ENCODE measurements at places on chromosomes 1 and 21.

DNA sequence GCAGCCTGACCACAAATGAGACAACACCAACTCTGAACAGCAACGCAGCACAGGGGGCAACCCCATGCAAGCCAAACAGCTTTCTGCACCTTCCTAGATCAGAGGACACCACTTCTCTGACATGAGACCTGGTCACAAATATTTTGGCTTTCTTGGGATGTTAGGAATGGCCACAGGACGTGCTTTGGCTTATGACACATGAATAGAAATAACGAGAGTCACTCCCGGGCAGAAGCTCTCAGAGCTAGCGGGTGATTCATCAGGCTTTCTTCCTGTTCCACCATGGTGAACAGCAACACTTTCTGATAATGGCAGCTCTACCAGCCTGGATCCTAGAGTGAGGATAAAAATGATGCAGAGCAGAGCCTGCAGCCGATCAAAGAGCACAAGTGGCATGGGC, 39.4 kb downstream of the PAFAH2 start:
- DNase-seq, result no peak

- no peak for DNase-seq
These were observed 1141.6 kb upstream of the ADGRL2 start for GRCh38 chr1:80659161-80659560.

DNA sequence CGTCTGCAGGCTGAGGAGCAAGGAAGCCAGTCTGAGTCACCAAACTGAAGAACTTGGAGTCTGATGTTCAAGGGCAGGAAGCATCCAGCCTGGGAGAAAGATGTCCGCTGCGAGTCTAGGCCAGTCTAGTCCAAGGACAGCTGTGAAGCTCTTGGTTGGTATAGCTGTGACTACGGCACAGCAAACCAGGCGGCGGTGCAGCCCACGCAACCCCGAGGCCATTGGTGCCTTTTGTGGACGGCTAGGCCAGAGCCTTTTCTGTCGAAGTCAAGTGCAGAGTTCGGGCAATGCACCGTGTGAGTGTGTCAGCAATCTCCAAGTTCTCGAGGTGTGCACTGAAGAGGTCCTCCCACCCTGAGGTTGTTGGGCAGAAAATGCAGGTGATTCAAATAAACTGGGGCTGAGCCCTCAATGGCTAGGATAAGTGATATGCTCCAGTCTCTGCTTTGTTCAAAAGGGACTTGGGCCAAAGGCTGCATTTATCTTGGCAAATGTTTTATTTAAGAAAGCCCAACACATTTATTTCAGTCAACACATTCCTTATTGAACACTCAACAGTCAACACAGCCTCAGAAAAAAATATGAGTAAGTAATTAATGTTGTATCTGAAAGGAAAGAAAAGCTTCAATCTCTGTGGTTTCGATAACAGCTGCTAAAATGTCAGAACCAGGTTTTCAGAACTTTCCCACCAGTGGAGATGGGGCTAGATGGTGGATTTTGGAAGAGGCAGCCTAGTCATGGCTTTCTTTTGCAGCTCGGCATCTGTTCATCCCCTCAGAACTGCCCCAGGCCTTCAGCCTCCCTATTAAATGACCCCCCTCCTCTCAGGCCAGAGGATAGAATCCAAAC, 78.1 kb upstream of the COX20 start:
- DNase-seq, result no peak

- DNase-seq, result no peak
These were observed 345.3 kb upstream of the ADGRL2 start for GRCh38 chr1:81455481-81455880.

GRCh38 chr1:167369933-167370332, 148.4 kb downstream of the CD247 start:
- DNase-seq, result no peak

- no peak for DNase-seq
These were observed 43.5 kb downstream of the PRKAA2 start for GRCh38 chr1:56688522-56689026.

DNA sequence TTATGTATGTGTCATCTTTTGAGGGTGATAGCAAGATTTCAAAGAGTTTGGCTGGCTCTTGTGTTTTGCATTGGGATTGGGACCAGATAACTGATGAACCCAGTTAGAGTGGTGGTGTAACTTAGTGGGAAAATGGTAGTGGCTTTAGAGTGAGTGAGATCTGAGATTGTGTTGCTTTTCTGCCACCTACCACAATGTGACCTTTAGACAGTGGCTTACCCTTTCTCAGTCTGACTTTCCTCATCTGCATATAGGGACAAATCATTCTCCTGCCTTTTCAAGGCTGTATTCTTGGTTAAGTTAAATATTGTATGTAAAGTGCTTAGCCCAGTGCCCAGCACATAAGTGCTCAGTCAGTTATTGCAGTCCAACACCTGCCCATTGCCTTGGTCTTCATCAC, 31.3 kb downstream of the CENPF start:
- DNase-seq, result no peak

DNA sequence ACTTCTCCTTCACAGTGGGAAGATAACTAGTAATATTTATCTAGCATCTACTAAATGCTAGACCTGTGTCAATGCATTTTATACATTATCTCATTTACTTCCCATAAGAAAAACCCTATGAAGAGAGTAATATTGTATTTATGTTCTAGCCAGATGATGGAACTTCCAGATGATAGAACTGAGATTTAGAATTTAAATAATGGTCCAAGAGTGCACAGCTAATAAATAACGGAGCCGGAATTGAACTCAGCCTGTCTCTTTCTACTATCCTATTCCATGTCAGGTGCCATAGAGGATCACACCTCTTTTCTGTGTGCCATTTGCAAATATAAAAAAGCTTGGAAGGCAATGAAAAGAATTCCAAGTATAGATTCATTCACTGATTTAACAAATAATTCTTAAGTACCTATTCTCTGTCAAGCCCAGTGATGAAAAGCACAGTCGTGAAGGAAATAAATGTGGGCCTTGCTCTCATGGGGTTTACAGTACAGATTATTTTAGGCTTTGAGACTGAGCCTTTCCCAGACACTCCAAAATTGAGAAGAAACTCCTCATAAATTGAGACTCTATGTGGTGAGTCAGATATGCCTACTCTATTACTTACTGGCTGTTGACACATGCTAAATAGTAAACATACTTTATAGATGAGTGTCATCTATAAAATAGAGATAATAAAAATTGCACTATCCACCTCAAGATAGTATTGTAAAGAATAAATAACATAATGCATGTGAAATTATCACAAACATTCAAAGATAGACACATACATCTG, 378.0 kb upstream of the PRMT6 start:
- no peak for DNase-seq

DNA sequence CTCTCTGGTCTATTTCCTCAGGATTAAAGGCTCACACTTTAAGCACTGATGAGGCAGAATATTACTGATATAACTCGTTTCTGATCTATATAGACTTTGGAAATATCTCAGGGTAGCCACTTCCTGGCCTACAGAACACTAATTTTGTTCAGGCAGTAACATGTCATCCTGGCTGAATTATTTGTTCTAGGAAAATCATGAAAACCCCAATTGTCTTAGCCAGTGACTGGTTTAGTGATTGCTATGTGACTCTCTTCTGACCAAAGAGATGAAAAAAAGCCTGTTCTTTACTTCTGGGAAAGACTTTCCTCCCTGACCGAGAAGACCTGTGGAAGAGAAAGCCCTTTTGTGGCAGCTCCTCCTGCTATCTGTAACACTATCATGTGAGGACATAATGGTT, 453.7 kb downstream of the SETD4 start:
- DNase-seq, result no peak

GRCh38 chr1:55057270-55057955, 18.1 kb downstream of the PCSK9 start:
- DNase-seq, result no peak

GRCh38 chr1:57620605-57621004, 196.7 kb upstream of the DAB1 start:
- DNase-seq, result no peak

- DNase-seq, result no peak
These were observed 1.5 kb downstream of the GSTM2 start for GRCh38 chr1:109669246-109669948.

GRCh38 chr1:203045821-203046594, 19.7 kb downstream of the PPFIA4 start:
- DNase-seq, result no peak

GRCh38 chr1:179541774-179542173, 34.0 kb downstream of the NPHS2 start:
- no peak for DNase-seq

DNA sequence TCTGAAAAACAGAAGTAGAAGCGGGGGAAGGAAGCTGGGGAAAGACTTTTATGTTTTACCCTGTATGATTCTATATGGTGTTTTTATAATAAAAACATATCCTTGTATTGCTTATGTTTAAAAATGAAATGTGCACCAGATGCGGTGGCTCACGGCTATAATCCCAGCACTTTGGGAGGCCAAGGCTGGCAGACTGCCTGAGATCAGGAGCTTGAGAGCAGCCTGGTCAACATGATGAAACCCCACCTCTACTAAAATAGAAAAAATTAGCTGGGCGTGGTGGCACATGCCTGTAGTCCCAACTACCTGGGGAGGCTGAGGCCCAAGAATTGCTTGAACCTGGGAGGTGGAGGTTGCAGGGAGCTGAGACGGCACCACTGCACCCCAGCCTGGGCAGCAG, 155.4 kb downstream of the SMYD3 start:
- DNase-seq, result no peak

- DNase-seq, result no peak
These were observed 15.9 kb upstream of the LRRC8C start for GRCh38 chr1:89616844-89617627.

GRCh38 chr21:26842300-26842699, 2.9 kb downstream of the ADAMTS1 start:
- DNase-seq, result no peak

- no peak for DNase-seq
These were observed 189.4 kb downstream of the NCAM2 start for GRCh38 chr21:21187579-21187978.

GRCh38 chr1:116367256-116367945, 5.6 kb upstream of the ATP1A1 start:
- no peak for DNase-seq

DNA sequence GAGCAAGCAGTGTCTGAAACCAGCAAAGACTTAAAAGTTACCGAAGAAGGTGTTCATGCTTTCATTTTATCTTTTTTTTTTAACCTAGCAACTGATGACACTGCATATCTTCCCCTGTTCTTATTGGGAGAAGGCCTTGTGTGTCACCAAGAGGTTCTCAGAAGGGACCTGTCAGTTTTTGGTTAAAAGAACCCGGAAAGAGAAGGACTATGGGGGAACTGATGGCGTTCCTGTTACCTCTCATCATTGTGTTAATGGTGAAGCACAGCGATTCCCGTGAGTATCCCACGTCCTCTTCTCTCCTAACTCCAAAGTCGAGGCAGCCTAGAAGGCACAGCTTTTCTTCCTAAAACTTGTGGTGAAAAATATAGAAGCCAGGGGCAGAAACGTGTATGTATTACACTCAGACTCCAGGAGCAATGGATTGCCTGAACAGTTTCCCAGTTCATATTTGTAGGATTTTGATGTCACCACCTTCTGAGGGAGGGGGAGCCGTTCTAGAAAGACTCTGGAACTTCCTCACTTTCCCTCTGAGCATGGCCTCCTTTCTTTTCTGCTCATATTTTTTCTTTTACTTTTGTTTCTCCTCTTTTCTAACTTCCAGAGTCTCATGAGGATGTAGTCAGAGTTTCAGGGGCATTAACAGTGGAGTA, at the start of gene MR1:
MR1 (plus strand) TSS at position 185 of the 653 bp plus-strand sequence; CDS start at position 210, 25 bp downstream.
- peak; percentile 22 for DNase-seq

GRCh38 chr1:55547405-55547804, 332.2 kb upstream of the USP24 start:
- DNase-seq, result no peak

DNA sequence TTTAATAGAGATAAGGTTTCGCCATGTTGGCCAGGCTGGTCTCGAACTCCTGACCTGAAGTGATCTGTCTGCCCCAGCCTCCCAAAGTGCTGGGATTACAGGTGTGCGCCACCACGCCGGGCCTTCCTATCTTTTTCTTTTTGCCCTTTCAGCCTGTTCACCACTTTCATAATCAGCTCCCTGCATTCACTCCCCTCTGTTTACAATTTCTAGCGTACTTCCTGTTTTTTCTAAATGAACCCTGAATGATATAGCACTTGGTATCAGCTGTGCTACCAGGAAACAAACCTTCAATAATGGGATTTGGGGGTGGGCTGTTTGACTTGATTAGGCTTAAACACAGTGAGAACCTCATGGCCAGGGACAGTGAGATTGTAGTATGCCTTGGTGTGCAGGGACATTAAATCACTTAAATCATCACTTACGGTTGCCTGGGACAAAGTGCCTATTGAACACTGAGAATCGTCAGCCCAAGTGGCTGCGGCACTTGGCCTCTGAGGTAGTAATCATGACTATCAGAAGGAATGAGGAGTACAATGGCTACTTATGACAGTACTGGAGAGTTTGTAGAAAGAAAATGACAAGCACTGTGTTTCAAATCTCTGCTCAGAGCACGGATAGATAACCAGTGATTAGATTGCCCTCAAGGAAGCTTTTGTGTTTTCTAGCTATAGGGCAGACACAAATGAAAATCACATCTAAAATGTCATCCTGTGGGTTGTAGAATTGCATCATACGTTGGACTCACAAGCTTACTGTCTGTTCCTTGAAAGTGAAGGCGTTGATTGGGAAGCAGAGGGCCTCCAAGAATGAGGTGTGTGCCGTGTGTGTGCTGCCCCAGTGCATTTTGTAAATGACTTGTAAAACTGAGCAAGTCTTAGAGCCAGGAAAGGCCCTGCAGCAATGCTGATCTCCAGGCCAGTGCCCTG, 661.8 kb downstream of the MATN1 start:
- DNase-seq, result no peak

DNA sequence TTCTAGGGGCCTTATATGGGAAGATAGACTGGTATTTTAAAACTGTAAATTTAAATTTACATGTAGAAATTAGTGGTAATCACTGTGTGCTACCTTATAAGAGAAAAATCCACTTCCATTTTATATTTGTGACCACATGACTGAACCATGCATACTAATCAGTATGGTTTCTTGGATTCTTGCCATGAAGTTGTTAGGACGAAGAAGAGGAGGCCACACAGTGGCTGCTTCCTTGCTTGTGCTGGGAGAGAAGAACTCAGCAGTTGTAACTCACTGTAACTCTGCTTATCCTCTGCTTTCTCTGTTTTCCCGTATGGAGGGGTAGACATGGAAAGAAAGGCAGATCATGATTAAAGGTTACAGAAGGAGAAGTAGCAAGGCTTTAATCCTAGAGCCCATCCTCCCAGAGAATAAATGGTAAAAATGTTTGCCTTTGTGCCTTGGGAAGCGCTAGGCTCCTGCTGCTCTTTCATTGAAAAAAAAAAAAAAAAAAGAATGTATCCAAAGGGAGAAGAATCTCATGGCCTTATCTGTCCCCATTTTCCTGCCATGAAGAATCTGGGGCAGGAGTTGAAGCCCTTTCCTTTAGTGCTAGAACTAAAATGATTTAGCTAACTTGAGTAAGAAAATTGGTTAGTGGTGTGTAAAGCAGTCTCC, 32.4 kb downstream of the KCTD3 start:
- DNase-seq, result no peak

DNA sequence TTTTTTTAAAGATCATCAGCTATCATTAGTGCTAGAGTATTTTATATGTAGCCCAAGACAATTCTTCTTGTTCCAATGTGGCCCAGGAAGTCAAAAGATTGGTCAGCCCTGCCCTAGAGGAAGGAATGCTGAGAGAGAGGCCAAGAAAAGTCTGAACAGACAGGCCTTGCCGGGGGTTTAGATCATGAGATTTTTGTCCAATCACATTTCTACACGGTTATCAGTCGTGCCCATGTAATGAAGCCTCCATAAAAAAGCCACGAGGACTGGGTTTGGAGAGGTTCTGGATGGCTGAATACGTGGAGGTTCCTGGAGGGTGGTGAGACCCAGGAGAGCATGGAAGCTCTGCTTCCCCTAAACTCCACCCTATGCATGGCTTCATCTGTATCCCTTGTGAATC, 24.3 kb upstream of the ENO1 start:
- no peak for DNase-seq
